ENCODE measurements at places on chromosomes 12 and 14.
A peak's percentile ranks its signal among the peaks of the same experiment; 100 is the strongest.

DNA sequence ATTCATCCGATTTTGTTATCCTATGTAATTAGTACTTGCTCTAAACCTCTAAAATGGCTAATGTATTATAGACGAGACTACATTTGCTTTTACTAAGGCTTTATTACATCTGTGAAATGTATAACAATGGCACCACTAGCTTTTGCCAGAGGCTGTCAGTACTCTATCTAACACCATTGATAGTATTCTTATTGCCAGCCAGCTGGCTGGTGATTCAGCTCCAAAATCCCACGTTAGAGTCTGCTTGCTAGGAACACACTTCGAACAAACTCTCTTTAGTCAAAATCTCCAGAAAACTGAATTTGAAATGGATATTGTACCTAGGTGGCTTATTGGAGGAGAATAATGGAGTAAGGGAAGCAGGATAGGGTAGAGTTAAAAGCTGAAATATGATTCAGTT lies 839.2 kb downstream of the SLC6A15 start:
- no peak for DNase-seq

GRCh38 chr12:46362895-46363581 lies 9.5 kb downstream of the SLC38A2 start:
- DNase-seq, result no peak

DNA sequence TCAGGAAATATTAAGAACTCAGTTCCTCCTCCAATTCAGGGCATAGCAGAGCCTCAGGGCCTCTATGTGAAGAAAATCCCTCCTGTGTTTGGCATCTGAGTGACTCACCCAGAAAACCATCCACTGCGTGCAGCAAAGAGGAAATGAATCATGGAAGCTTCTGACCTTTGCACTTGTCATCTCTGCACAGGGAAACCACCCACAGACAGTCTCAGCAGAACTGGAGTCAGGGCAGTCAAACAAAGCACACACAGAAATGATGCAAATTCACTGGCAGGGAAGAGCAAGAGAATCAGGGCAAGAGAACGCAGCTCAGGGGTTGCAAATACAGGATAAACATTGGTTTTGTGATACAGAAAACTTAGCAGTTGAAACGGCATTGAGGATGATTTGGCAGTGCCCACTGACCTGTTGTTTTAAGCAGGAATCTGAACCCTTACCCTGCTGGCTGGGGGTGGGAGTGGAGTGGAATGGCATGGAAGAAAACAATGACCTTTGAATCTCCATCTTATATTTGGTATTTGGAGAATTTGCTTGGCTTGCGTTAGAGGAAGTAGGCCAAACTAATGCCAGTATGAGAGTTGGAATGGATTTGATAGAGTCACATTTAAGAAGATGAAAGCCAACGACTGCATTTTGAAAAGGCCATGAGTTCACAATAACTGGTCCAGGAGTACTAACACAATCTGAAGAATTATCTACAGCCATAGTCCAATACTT lies 53.5 kb downstream of the PHLDA1 start:
- DNase-seq, result peak; percentile 42

GRCh38 chr14:99252940-99253868 lies 18.8 kb downstream of the BCL11B start:
- no peak for DNase-seq

DNA sequence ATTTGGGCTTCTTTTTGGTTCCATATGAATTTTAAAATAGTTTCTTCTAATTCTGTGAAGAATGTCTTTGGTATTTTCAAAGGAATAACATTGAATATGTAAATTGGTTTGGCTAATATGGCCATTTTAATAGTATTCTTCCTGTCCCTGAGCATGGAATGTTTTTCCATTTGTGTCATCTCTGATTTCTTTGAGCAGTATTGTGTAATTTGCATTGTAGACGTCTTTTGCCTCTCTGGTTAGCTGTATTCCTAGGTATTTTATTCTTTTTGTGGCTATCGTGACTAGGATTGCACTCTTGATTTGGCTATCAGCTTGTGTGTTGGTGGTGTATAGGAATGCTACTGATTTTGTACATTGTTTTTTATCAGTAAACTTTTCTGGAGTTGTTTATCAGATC lies 601.9 kb downstream of the SNAPC1 start:
- no peak for DNase-seq

DNA sequence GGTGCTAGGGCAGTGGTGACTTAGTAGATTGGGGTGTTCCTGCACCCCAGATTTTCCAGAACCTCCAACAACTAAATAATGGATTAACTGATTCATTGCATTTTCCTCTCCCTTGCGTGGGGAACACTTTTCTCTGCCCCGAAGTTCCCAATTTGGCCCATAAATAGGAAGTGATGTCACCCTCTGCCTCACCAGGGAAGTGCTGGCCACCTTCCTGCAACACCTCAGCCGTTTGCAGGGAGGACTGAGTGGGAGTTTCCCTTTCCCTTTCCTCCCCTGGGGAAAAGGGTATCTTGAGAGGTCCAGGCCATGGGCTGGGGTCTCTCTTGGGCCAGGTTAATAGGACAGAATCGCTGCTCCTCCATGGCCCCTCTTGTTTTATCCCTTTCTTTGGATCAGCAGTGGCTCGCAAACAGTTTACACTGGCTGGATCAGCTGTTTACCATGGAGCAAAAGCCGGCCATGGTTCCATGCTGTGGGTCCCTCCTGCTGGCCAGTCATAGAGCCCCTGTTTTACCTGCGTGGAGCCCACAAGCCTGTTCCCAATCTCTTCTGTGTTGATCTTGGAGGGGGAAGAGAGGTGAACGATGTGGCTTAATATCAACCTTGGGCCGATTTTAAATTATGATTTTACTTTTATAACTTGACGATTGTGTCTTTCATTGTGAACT lies 91.6 kb upstream of the VRK1 start:
- DNase-seq, result no peak

GRCh38 chr12:76883151-76883550 lies 4.3 kb upstream of the CSRP2 start:
- no peak for DNase-seq

DNA sequence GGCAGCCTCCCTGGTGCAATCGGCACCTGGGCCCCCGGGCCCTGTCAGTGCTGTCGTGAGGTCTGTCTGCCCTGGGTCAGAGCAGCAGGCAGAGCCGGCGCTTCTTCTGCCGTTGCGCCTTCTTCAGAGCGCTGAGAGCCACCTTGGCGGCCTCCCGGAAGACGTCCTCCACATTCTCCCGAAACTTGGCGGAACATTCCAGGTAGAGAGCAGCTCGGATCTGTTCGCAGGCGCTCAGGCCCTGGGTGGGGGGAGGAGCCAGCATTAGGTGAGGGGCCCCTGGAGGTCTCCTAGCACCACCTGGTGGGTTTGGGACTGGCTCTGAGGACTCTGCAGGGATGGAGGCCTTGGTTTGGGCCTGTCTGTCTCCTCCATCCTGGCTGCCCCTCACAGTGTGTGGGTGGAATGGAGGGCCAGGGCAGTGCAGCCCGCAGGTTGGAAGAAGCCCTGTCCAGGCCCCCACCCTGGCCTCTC lies 14.0 kb downstream of the RHOF start:
- no peak for DNase-seq

DNA sequence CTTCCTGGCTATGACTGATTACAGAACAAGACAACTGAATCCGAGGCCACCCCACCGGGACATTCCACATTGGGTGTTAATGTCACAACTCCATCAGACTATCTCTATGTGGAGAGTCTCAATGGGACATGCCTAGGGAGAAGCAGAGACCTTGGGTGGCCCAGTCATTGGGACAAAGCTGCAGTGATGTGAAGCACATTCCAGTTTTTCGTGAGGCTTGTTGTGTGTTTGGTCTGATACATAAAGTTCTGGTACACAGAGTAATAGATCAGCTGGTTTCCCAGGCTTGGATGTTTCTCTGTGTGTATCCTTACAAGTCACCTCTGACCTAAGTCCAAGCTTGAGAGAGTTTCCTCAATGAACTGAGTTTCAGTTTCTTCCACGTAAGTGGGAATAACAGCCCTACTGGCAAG lies 42.3 kb downstream of the CPM start:
- no peak for DNase-seq

DNA sequence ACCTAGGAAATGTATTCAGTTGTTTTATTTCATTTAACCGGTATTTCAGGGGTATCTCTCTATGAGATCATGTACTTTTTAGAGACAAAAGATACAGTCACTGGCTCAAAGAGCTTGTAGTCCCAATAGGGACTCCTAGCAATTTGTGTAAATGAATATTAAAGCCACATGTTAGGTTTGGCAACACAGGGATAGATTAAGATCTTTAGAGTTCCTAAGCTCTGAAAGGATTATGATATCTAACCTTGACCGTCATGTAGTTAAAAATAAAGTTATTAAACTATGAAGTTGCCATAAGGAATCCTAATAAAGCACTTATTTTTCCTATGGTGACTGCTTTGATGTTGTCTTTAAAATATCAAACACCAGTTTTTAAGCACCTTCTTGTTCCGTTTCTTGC lies 100.4 kb upstream of the FGD4 start:
- DNase-seq, result no peak

GRCh38 chr12:75259143-75259542 lies 49.5 kb upstream of the KCNC2 start:
- DNase-seq, result no peak

GRCh38 chr14:39229222-39229543 lies 4.5 kb upstream of the MIA2 start:
- no peak for DNase-seq

GRCh38 chr14:80787876-80788275 lies 153.7 kb downstream of the CEP128 start:
- DNase-seq, result no peak

- no peak for DNase-seq
Observed at GRCh38 chr12:34597548-34598351, 575.5 kb downstream of the ALG10 start.
